Umbilical cord (tissue), 2 donors: ENCODE measurements at places on chromosomes 3 and 15. TPM values are rescaled to one million over a fixed set of nuclear protein-coding genes. Genes with fewer than 3 reads are reported as not detected.

Gene IL17RE
- total RNA-seq: 0.72 TPM

Gene LSMEM2
- total RNA-seq: 4.8 TPM

GRCh38 chr3:164458986-164459385, 619.3 kb downstream of the SI start:
- no peak for DNase-seq

Gene GOLGA6L4
- total RNA-seq: 55.1 TPM

GRCh38 chr15:60576044-60576443, 97.1 kb upstream of the ICE2 start:
- DNase-seq: no peak

DNA sequence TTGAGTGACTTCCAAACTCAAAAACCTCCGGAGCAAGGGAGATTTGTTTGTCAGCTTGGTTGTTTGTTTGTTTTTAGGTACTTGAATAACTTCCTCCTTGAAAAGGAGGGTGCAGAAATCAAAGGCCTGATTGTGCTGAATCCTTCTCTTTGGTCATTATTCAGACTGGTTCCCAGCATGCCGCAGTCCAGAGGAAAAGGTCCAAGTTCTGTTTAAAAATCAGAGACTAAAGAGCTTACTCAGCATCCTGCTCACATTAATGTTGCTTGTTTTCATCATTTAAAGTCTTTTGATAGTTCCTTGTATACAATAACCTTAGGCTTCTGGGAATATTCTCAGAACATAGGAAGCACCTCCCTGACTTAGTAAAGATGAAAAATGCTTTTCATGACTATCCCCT, 982 bp upstream of the SCG3 start:
- no peak for DNase-seq

DNA sequence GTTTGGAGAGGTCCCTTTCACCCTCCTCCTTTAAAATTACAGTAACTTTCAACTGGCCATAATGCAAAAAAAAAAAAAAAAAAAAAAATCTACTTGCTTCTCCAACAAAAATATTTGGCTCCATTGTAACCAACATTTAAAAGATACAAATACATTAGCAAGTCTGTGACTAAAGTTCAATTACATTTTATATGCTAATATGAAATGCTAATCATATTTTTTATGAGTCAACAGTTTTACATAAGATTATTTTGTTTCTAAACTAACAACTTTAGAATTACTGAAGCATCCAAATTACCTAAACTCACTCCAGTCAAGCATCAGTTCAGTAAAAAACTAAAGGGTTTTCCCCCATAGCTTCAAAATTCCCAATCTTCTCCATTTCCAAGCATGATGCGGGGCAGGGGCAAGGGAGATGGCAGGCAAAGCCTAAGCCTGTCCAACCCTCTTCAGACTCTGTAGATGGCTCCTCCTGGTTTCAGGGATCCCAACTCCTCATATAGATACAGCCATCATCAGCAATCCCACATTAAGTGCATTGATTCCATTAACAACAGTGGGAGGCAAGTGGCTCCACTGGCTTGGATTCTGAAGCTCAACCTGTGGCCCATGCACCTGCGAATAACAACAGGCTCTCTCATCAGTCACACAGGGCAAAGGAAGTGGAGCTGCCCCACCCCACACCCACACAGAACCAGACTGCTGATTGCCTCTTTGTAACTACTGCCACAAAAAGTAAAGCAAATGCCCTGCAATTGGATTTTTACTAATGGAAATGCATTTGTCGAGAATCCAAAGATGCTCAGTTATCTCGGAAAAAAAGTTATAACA, 15.0 kb downstream of the SFMBT1 start:
- DNase-seq: no peak

- DNase-seq: no peak
These were observed 21.3 kb downstream of the MME start for GRCh38 chr3:155101398-155101797.

Gene UBAP1L
- 2.2 TPM for total RNA-seq

- DNase-seq: no peak
These were observed 185.1 kb upstream of the TPM1 start for GRCh38 chr15:62857411-62857853.

- no peak for DNase-seq
These were observed 17.6 kb downstream of the ARIH1 start for GRCh38 chr15:72491768-72492167.

DNA sequence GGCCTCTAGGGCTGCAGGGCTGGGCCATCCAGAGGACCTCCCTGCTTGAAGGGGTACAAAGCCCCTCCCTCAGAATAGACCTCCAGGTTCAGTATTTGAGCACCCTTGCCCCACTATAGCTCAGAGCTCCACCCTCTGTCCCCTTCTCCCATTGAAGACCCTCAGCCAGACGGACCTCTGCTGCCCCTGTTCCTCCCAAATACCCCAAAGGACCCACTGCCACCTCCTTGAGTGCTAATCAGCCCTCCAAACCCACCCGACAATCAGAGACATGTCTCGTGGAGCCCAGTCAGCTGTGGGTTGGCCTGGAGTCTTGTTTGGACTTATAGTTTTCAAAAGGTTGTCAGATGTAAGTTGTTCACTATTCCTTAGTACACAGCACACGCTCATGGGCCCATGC, 161.1 kb downstream of the UACA start:
- DNase-seq: no peak

DNA sequence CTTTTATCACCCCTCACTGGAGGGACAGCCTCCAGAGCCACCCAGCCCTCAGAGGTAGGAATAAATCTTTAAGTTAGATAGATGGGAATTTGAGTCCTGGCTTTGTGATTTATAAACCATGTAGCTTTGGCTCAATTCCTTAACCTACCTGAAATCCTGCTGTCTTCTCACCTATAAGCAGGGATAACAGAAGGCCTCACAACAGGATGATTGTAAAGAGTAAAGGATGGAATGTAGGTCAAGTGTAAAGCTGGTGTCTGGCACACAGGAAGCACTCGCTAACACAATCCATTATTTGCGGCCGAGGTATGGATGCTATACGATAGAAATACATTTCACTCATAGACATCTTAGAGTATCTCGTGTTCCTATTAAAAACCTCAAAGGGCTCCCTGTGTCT, 162.9 kb upstream of the LRTM1 start:
- no peak for DNase-seq

- no peak for DNase-seq
These were observed 300.0 kb downstream of the CHST2 start for GRCh38 chr3:143419611-143420010.

GRCh38 chr3:54274607-54275006, 152.3 kb downstream of the CACNA2D3 start:
- no peak for DNase-seq

Gene IL17RD
- 5.8 TPM for total RNA-seq

DNA sequence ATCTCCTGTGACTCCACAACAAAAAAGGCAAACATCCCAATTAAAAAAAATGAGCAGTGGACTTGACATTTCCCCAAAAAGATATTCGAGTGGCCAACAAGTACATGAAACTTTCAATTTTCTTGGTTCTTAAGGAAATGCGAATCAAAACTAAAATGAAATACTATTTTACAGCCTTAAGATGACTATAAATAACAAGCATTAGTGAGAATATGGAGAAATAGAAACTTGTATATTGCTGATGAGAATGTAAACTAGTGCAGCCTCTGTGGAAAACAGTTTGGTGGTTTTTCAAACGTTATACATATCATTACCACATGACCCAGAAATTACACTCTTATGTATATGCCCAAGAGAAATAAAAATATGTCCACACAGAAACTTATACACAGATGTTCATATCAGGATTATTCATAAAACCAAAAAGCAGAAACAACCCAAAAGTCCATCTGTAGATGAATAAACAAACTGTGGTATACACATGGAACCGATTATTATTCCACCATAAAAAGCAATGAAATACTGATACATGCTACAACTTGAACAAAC, 153.2 kb upstream of the GPR149 start:
- DNase-seq: no peak

Gene CYP19A1
- total RNA-seq: 2.4 TPM

Gene SLC2A2
- 0.72 TPM for total RNA-seq

Gene SLC27A2
- total RNA-seq: not detected

- DNase-seq: no peak
These were observed 7.6 kb upstream of the TCF12 start for GRCh38 chr15:56910801-56911200.

DNA sequence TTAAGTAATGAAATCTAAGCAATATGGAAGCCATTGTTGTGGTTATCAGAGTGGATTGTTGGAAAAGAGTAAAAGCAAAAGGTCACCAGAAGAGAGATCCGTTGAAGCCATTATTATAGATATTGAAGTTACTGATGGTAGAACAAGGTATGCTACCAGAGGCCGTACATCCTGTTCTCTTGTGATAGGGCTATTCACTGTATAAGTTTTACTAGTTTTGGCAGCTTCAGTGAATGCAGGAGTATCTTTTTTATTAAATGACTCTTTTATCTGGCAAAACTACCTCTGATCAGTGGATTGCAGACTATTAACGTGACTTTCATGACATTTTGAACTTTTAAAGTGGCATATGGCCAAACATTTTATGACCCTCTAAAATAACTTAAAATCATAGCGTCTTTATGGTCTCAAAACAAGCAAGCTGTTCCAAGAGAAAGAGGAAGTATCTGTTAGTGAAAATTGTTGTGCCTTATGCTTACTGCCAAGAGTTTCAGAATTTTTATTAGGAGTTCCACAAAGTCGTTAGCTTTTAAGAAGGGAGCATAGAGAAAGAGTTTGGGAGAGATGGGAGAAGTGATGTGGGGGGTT, 102.9 kb downstream of the LRRC49 start:
- peak; percentile 59 for DNase-seq

DNA sequence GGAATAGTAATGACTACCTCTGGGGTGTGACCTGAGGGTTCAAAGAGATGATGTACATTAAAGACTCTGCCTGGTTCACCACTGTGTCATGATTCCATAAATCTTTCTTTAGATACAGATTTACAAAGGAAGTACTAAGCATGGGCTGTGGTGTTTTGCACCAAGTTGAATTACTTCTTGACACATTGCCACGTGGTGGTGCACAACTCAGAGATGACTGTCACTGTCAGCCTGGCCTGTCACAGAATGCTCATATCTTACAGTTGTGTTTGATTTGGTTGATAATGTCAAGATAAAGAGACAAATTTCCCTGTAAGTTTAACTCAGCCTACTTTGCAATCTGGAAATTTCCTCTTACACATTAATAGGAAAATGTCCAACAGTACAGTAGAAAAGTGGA, 3.2 kb downstream of the CTDSPL start:
- DNase-seq: no peak

DNA sequence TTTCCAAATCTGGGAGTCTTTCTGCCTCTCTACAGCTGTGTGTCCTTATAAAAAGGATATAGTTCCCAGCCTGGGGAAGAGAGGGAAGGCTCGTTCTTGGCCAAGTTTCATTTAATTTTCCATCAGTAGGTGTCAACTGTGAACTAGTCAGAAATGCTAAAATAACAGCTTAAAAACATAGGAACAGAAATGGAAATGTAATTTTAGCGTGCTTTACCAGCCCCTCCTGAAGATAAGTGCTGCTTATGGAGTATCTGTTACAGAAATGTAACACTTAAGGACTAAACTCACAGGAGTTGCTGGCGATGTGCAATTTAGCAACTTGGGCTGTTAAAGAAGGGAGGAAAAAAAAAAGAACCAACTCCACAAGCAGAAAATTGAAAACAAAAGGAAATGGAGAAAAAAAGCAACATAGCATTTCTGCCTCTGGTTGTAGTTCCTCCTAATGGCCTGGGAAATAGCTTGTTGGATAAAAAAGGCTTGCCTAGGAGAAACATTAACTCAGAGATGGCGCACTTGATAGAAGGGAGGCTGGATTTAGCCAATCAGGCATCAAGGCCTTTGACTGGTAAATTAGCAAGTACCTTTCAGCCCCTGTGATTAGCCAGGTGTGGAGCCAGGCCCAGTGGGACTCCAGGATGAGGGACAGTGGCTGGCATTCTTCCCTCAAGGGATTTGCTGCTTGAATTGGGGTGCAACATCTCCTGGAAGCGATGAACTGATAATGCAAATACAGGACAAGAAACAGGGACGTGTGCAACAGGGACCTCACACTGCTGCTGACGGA, 84.3 kb downstream of the RPLP1 start:
- DNase-seq: peak; percentile 31

DNA sequence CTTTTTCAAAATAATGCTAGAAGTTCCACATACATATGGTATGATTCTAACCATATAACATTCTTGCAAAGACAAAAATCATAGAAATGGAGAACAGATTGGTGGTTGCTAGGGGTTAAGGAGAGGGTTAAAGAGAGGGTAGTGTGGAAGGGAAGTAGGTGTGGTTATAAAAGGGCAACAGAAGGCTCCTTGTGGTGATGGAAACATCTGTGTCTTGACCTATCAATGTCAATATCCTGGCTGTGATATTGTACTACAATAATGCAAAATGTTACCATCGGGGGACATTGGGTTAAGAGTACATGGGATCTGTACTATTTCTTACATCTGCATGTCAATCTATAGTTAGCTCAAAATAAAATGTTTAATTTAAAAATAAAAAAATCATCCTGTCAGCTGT, 67.8 kb upstream of the FSIP1 start:
- DNase-seq: no peak

GRCh38 chr3:120642368-120642948, 39.6 kb downstream of the HGD start:
- DNase-seq: no peak

GRCh38 chr3:139935866-139936817, 1.2 kb downstream of the CLSTN2 start:
- DNase-seq: peak; percentile 57

GRCh38 chr3:114746502-114746901, 400.6 kb downstream of the ZBTB20 start:
- no peak for DNase-seq

DNA sequence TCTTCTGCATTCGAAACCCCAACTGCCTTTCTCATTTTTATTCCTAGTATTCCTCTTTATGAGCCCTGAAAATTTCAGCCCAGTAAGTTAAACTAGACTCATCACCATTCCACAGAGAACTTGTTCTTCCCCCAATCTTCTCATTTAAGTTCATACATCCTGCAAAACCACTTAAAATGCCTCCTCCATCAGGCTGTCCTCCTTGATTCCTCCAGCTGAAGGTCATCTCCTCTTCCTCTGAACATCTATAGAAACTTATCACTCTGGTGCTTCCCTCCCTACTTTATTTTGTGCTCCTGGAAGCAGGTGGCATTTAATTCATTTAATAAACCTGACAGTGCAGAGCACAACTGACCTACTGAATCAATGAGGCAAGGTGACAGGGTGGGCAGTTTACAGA, 38.3 kb downstream of the VGLL4 start:
- no peak for DNase-seq

Gene ISL2
- not detected for total RNA-seq

Gene SYNPR
- total RNA-seq: 9.9 TPM

Gene ISLR
- total RNA-seq: 95.1 TPM

GRCh38 chr3:13322324-13322723, 97.8 kb downstream of the NUP210 start:
- no peak for DNase-seq

Gene SLC22A14
- 0.96 TPM for total RNA-seq

- DNase-seq: peak; percentile 78
These were observed 3.3 kb upstream of the ALAS1 start for GRCh38 chr3:52194485-52195290.

DNA sequence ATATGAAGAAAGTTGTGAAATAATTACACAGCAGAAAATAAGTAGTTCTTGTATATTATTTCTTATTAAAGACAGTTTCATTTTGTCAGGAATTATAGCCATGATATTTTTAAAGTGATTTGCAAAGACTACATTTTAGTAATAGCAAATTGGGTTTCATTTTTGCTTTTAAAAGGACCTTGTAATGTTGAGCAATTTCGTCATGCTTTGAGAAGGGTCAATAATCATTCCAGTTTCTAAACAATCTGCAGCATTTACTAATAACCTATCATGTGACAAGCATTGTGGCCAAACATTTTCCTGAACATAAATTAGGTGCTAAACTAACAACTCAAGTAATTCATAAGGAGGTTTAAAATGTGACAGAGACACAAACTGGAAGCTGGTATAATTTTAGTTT, 214.4 kb upstream of the CBLB start:
- no peak for DNase-seq
